ENCODE measurements at places on chromosomes 2 and 18.

GRCh38 chr2:7348761-7349160 is 431.5 kb downstream of the RNF144A start:
- DNase-seq, result no peak

- no peak for DNase-seq
Observed at GRCh38 chr2:23595601-23596251, 210.7 kb downstream of the KLHL29 start.

- DNase-seq, result no peak
Observed at GRCh38 chr2:202056611-202057010, 16.4 kb upstream of the KIAA2012 start.

DNA sequence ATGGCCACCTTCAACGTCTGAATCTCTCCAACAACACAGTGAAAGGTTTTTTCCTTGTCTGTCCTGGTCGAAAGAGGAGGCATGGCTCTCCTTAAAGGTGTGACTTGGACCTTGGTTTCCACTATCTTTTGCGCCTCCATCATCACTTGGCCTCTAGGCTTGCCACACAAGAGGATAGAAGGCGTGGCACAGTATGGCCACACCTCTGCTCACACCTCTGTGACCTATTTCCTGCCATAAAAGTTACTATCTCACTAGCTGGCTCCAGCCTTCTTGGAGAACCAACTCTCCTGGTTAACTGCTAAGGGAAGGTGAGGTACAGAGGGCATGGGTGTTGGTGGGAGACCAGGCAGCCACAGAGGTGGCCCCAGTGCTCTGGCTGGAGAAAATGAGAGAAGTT is 165.9 kb downstream of the UXS1 start:
- no peak for DNase-seq

DNA sequence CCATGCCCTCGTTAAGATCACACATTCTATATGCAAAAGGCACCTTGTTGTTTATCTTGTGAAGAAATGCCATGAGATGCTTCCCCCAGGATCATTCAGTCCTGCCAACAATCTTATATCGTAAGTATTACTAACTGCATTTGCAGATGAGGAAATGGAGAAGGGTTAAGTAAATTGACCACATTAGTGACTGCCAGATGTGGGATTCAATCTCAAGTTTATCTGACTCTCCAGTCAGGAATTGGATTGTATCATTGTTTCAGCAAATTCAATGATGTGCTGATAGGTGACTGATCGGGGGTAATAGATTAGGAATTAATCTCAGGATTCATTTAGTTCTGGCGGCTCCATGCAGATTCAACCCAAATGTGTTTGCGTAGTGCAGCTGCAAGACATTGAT is 106.2 kb downstream of the CNTNAP5 start:
- DNase-seq, result no peak

DNA sequence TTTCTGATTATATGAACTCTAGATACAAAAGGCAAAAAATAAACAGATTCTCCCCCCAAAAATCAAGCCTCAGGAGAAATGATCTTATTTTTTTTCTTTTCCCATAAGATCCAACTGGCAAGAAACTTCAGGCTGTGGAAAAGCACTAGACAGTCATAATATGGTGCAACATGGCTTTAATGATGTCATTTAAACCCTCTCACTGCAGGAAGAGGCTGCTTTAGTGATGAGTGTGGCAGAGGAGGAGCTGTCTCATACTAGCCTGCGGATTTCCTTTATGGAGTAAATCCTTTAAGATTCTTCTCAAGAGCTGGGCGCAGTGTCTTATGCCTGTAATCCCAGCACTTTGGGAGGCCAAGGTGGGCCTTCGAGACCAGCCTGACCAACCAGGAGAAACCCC is 83.3 kb upstream of the CD28 start:
- no peak for DNase-seq

DNA sequence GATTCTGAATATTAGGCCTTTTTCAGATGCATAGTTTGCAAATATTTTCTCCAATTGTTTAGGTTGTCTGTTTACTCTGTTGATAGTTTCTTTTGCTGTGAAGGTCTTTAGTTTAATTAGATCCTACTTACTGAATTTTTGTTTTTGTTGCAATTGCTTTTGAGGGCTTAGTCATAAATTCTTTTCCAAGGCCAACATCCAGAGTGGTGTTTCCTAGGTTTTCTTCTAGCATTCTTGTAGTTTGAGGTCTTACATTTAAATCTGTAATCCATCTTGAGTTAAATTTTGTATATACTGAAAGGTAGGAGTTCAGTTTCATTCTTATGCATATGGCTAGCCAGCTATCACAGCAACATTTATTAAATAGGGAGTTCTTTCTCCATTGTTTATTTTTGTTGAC is 404.8 kb downstream of the LNPK start:
- DNase-seq, result no peak

DNA sequence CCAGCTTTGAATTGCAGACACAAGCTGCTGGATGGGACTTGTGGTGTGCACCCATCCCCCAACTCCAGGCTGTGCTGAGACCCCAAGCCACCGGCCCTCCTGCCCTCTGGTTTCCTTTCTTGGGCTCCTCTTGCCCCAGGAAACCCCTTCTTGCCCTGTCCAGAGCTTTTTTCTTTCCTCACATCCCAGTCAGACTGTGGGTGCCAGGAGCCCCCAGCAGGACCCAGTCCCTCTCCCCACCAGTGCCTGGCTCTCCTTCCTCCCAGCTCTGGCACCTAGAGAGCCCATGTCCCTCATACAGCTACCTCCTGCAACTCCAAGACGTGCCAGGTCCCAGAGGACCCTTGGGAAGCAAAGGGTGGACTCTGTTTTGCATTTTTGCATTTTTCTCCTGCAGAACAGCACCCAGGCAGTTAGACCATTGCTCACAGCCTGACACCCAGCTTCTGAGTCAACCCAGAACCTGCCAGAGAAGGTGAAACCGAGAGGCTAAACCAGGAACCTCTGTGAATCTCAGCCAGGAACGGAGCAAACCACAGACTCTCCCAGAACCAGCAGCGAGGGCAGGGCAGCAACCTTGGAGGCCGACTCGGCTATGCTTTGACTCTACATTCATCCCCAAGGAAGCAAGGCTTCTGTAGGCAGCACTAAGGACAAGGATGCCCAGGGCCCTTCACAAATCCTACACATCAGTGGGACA is 221.1 kb downstream of the ANAPC1 start:
- DNase-seq, result no peak

DNA sequence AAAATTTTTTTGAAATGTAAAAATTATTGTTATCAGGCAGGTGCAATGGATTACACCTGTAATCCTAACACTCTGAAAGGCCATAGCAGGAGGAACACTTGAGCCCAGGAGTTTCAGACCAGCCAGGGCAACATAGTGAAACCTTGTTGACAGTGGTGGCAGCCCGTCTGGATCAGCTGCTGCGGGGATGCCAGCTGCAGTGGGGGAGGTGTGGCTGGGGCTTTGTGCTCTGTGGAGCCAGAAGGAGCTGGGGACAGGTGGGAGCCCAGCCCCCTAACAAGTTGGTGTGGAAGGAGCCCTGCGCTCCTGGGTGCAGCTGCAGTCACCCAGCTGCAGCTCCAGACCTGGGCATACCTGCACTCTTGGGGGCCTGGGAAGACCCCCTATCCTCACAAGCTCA is 182.4 kb upstream of the MC4R start:
- DNase-seq, result no peak

DNA sequence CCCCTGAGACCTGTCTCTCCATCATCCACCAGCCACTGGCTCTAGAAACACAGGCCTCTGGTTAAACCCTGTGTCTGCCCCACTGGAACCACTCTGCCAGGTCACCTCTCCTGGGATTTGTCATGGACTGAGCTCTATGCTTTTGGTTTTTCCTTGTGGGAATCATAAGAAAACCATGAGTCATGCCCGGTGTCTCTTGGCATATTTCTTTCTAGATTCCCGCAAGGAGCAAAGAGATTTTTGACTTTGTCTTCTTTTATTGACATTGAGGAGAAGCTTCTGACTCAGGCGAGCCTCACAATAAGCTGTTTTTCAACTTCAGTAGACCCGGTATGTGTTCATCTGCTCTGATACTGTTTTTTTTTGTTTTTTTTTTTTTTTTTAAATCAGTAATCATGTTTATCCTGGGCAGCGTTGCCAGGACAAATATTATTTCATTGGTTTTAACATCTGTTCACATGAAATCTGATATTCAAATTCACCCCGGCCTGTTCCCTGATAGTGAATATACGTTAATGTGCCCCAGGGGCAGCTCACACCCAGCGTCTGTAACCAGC is 207.1 kb downstream of the ACKR3 start:
- no peak for DNase-seq
